ENCODE measurements at places on chromosomes 13 and 19. TPM values are rescaled to one million over a fixed set of nuclear protein-coding genes. Genes with fewer than 3 reads are reported as not detected.

The ZNF560 gene
- total RNA-seq = not detected

GRCh38 chr13:98930151-98930591 is 47.7 kb downstream of the DOCK9 start:
- no peaks in the 10 kb centered on the region for H3K36me3 ChIP-seq
- no peak overlapping the region for H3K27ac ChIP-seq
- no peaks in the 10 kb centered on the region for H3K27me3 ChIP-seq
- H3K4me1 ChIP-seq = no peaks in the 10 kb centered on the region

GRCh38 chr19:1742989-1743696 is 10.2 kb upstream of the ONECUT3 start:
- H3K27ac ChIP-seq = no peak overlapping the region
- H3K4me1 ChIP-seq = no peaks in the 10 kb centered on the region
- H3K27me3 ChIP-seq = peaks cover 6% of the 10 kb centered on the region
- H3K4me3 ChIP-seq = no peak overlapping the region

The CDC42EP5 gene
- not detected for total RNA-seq

DNA sequence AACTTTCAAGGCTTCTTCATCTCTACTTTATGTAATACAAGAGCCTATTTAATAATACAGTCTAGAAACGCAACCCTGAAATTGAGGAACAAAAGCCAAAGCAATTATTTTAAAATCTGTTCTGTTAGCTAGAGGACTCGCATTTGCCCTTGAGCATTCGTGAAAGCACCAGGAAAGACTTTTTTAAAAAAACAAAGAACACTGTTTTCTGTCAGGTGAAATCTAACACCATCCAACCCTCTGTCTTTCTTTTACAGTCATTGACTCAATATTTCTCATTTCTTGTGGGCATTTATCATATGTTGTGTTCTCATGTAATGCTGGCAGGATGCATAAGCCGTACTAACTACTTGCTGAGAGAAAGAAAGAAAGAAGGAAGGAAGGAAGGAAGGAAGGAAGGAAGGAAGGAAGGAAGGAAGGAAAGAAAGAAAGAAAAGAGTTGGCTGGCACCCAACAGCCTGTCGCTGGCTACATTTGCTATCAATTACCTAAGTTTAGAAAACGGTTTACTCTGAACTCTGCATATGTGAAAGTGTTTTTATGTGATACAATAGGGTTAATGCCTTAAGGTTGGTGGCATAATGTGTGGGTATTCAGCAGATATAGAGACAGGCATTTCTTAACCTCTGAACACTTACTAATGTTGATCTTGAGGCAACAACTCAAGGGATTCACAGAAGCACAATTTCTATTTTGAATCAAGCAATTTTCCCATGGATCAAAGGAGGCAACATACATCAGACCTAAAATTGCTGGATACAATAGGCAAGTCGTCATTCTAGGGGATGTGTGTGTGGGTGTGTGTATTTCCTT is 445.4 kb downstream of the DCT start:
- no peak overlapping the region for H3K27ac ChIP-seq
- no peaks in the 10 kb centered on the region for H3K27me3 ChIP-seq

The FFAR3 gene
- not detected for total RNA-seq
